ENCODE measurements at places on chromosomes 1 and 21.

DNA sequence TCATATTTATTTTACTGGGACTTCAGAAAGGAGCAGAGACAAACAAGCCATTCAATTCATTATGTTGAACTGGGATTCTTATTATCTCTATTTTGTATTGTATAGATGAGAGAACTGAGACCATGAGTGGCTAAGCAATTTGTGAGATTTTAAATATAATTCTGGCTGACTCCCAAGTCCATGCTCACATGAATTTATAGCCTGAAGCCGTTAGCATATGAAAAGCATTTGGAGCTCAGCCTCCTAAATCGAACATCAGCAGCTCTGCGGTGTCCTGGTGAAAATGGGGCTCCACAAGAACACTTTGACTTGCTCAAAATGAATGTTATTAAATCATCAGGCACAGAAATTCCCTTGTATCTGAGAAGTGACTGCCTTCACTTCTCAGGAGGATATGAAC is 96.8 kb upstream of the DPT start:
- ATAC-seq, result no peak

DNA sequence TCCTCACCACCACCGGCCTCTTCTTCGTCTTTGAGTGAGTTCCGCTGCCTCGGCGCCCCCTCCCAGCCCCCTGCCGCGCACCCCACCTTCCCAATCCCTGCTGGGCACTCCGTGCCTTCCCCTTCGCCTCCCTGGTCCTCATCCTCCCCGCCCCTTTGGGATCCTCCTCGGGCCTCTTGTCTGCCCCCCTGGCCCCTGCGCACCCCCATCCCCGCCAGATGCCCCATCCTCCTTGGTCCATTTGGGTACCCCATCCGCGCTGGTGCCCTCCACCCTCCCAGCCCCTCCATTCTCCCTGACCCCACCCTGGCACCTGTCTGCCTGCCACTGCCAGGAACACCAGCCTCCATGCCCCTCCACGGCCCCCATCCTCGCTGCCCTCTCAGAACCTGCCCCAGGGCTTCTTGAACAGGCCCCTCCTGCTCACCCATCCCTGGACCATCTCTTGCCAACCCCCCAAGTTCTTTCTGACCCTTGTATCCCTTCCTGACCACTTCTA is 667 bp downstream of the ZDHHC18 start:
- ATAC-seq, result no peak

DNA sequence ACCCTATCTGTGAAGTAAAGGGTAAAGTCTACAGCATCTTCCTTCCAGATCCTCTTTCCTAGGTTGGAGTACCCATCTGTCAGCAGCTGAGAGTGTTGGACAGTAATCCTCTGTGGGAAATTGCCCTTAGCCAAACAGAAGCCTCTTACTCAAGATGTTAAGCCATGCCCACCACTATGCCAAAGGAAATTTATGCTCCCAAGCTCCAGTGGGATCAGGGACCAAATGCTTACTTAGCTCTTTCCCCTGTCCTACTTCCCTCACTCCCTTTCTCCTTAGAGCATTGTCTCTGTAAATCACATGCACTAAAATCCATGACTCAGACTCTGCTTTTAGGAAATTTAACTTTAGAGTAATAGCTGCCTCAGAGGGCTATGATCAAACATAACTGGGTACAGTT is 254.0 kb downstream of the BRINP2 start:
- ATAC-seq, result no peak

DNA sequence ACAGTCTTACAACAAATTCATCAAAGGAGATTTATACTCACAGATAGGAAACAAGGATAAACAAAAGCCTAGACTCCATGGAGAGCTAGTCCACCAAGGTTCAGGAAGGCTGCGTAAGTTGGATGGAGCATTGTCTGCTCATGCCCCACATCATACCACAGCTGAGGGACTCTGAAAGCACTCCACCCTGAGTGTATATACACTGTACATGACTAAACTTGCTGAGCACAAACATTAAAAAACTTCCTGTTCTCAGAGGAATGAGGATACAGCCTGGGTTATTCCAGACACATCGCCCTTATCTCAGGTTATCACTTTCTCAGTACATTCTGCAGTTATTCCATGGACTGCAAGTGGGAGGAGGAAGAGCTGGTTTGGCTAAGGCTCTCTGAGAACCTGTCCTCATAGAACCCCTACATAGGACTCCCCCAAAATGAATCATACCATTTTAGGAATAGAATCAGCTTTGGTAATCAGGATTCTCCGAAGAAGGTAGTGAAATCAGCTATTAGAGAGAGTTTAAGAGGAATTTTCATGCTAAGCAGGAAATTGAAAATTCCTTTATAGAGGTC is 58.0 kb upstream of the PRMT6 start:
- no peak for ATAC-seq

- no peak for ATAC-seq
Observed at GRCh38 chr1:112383759-112384370, 12.1 kb upstream of the CTTNBP2NL start.

GRCh38 chr1:31181515-31182343 is 58.0 kb downstream of the NKAIN1 start:
- ATAC-seq, result peak; percentile 47

GRCh38 chr1:113898241-113898814 is 6.3 kb downstream of the AP4B1 start:
- no peak for ATAC-seq

GRCh38 chr1:32791881-32792280 is 25.3 kb downstream of the YARS1 start:
- ATAC-seq, result no peak

DNA sequence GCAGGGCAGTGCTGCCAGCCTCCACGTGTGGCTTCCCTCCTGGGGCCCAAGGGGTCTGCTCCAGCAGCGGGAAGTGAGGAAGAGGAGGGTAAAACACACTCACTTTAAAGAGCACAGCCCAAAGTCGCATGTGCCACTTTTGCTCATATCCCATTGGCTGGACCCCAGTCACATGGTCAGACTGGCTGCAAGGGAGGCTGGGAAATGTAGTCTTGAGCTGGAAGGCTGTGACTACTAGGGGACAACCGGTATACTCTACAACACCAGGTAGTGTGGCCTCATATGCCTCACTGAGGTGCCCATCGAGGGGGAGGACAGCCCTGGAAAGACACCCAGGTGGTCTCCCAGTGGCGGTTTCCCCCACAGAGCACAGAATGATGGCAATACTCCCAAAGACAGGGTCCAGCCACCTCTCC is 45.2 kb downstream of the CAMK2N1 start:
- peak; percentile 73 for ATAC-seq

- no peak for ATAC-seq
Observed at GRCh38 chr21:29242201-29242600, 56.5 kb upstream of the BACH1 start.

DNA sequence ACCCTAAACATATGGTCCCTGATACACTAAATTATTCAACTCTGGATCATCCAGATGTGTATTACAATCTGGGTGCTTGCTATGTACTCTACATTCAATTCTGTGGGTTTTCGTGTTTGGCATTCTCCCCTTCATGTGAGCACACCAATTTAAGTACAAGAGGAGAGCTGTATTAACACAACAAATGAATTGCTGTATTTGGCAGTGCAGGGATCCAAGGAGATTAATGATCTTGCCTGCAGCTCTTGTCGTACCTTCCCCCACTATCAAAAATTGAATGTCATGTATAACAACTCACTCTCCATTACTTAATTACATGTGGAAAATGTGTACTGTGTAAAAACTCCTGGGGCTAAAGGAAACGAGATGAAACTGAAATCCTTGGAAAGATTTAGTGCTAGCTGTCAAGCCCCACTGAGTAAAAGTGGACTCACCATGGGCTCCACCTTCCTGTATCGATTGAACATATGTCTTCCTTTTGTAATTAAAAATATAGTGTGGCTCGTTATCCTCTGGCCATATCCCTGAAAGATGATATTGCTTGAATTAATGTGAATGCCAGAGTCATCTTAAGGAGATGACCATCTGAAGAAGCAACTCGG is 172.2 kb upstream of the L1TD1 start:
- ATAC-seq, result no peak

DNA sequence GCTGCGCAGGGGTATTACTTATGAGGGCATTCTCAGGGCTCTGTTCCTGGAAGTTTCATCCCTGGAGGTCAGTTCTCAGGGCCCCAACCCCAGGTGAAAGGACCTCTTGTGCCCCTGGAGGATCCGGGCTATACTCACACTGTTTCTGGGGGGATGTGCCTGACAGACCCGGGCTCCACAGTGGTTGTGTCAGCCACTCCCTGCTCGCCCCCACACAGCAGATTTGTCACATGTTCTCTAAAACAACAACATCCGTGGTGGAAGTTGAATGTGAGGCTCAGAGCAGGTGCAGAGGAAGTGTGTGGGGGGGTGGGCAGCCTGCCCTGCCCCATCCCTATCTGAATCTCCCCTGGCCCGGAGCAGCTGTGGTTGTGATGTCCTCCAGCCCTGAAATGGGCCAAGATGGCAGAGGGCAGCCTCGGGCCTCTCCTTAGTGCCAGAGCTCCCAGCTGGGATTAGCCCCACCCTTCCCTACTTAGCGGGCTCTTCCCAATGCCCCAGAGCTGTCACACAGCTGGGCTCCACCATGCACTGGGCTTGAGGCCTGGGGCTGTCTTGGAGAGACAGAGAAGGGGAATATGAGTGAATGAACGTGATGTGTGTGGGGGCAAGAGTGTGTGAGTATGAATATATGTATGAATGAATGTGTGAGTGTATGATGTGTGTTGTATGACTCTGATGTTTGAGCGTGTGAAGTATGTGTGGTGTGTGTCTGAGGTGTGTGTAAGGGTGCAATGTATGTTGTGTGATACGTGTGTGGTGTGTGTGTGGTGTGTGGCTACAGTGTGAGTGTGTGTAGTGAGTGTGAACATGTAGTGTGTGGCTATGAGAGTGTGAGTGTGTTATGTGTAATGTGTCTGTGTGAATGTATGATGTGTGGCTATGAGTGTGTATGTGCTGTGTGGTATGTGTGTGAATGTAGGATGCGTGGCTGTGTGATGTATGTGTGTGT is 1.5 kb upstream of the FCMR start:
- ATAC-seq, result peak; percentile 74

DNA sequence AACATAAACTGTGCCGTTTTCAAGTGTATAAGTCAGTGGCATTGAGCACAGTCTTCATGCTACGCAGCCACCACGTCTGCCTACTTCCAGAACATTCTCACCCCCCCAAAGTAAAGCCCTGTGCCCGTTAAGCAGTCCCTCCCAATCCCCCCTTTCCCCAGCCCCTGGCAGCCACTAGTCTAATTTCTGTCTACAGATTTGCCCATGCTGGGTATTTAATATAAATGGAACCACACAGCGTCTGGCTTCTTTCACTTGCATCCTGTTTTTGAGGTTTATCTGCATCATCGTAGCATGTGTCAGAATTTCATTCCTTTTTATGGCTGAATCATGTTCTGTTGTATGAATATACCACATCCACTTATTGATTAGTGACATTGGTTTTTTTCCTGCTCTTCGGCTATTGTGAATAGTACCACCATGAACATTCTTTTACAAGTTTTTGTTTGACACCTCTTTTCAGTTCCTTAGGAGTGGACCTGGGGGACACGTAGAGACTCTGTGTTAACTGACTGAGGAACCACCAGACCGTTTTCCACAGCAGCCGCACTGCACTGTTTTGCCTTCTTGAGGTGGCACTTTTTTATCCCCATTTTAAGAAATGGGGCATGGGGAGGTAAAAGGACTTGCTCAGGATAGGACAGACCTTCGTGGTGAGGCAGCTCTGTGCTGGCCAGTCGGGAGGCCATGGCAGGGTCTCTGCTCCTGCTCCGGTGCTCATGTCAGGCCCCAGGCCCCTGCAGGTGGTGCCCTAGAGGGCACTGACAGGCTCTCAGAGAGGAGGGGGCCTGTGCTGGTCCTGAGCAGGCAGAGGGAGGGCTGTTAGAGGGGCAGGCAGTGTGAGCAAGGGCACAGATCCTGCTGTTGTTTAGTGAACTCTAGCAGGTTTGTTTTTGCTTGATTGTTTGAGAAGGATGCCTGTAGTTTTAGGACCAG is 123.8 kb downstream of the PCBP3 start:
- ATAC-seq, result peak; percentile 76

DNA sequence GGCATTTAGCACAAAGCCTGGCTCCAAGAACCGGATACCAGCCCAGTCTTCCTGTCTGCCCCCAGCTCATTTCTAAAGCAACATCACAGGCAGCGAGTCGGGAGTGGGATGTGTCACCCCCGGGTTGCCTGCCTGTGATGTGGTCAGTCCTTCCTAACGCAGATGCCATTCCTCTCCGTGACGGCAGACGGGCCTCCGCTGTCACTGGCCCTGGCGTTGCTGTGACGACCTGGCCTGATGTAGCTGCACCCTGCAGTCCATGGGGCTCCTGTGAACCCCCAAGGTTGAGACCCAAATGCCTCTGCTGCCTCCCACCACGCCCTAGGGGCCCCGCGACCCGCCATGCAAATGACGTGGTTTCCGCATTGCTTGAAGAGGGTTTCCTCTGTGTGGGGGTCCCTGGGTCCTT is 12.3 kb downstream of the TNFRSF1B start:
- ATAC-seq, result peak; percentile 38

DNA sequence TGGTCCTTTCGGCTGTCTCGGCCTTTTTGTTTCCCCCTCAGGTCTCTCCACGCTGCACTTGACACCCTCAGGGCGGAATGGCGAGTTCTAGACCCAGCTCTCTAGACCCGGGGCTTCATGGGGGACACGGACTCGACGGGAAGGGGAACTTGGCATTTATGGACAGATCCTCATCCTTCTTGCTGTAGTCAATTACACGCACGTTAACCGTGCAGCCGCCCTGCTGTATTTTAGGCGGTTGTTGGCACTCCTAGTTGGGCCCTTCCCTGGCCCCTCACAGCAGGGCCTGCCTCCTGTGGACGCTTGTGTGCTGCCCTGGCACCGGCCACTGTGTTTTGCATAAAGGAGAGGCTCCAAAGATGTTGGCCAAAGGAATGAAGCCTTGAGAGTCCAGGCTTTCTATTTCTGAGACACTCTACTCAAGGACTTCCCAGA is 558 bp upstream of the BTG3 start:
- ATAC-seq, result no peak

DNA sequence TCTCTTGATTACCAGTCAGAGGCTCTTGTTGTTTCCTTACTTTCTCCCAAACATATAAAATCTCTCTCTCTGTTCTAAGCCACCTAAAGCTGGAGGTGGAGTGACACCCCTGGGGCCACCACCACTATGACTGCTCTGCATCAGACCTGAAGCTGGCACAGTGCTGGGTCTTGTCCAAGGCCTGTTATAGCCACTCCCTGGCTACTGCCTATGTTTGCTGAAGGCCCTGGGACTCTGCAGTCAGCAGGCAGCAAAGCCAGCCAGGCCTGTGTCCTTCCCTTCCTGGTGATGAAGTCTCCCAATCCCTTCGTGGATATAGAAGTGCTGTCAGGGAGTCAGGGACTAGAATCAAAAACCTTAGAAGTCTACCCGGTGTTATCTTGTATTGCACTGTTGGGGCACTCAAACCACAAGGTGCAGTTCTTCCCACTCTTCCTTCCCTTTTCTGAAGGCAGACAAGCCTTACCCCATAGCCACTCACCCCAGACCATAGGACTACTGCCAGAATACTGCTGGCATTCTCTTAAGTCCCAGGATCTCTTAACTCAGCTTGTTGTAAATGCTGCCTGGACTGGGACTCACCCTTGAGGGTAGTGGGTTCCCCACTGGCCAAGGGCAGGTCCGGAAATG is 103.1 kb downstream of the RPS6KC1 start:
- ATAC-seq, result no peak

- ATAC-seq, result no peak
Observed at GRCh38 chr1:170460414-170461155, 71.4 kb upstream of the GORAB start.

Measured in activated CD4-positive, CD25-positive, alpha-beta regulatory T cell treated with anti-CD3 and anti-CD28 coated beads, Interleukin-2, amount 50 U/mL, for 24 hours (primary cell).